DND-41 (cell line): ENCODE measurements at places on chromosomes 7 and 10.

GRCh38 chr10:69464801-69465401, 13.6 kb downstream of the TSPAN15 start:
- DNase-seq: no peak

- DNase-seq: peak; percentile 65
Observed at GRCh38 chr7:142303650-142304049, 45.8 kb upstream of the PRSS58 start.

- no peak for DNase-seq
Observed at GRCh38 chr7:749140-749551, 22.1 kb upstream of the PRKAR1B start.

DNA sequence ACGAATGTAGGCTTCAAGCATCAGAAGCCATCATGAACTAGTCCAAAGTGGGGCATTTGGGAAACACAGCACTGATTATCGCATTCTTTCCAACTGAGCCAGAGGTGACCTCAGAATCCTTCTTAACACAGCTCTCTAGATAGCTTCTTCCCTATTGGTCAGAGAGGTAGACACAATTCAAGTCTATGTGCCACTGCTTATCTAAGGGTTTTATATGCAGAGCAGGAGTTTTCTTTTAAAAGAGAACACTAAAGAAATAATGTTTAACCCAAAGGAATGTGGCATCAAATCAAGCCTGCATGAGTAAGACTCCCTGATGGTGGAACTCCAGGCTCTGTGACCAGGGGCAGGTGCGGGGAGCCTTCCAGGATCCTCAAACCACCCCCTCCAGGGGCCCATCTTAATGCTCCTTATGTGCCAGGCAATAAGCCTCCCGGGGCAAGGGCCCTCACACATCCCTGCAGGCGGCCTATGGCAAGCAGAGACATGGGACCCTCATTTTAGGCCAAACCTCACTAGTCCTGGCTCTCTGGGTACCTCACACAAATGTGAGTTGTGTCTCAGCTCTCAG, 13.8 kb downstream of the HSPA12A start:
- DNase-seq: no peak

DNA sequence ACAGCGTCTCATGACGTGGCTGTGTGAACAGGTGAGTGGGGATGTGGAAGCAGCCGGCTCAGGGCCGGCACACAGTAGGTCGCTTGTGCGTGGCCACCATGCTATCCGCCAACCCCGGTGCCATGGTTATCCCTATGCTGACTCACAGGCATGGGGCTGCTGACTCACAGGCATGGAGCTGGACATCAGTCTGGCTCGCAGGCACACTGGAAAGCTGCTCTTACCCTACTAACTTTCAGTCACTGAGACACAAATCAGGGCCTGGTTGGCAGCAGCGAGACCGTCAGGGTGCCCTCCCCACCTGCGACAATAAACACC, 341.9 kb downstream of the PTPRN2 start:
- no peak for DNase-seq

DNA sequence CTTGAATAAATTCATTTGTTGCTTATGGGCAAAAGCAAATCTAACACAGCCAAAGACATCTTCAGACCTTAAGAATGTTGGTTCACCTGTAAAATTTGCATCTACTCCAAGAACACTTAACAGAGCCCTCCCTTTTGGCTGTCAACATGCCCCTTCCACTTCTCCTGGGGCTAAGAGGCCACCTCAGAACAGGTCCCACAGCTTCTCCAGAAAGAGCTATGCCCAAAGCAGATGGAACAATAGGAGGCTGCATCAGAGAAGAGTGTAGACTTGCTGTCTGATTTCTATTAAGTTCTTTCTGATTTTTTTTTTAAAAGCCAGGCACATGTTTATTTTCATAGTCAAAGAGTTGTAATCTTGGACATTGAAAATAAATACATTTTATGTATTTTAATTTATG, 26.1 kb upstream of the TRIL start:
- no peak for DNase-seq

DNA sequence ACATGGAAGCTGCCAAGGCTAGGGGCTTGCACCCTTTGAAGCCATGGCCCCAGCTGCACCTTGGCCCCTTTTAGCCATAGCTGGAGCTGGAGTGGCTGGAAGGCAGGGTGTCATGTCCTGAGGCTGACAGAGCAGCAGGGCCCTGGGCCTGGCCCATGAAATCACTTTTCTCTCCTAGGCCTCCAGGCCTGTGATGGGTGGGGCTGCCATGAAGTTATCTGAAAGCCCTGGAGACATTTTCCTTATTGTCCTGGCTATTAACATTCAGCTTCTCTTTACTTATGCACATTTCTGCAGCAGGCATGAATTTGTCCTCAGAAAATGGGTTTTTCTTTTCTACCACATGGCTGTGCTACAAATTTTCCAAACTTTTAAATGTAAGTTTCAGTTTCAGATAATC, 106.9 kb upstream of the ELMO1 start:
- no peak for DNase-seq

DNA sequence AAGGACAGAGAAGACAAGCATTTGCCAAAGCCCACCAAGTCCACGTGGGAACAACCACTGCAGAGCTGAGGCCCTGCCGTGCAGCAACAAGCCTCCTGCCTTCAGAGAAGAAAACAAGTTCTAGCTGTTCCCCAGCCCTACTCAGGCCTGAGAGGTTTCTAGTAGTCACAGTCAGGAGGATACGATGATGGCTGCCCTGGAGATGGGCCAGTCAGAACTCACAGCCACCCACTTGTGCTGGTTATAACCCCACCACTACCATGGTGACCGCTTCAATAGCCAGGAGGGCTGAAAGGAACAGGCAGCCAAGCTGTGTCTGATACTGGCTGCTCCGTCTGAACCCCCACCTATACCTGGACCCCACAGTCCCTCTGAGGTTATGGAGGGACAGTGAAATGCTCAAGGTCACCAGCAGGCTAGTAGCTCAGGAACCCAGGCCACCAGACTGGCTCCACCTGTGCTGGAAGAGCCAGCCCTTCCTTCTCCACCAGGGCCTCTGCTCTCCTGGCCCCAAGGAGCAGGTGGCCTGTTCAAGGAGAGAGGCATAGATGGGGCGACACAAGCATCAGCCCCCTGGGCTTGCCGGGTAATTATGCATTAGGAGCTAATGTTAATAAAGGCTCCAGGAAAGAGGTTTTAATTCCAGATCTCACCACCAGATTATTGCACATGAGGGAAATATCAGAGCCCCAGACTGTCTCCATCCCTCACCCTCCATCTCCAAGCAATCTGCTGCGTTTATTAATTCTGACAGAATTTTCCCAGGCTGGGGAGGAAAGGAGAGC, 125.8 kb upstream of the PCBD1 start:
- DNase-seq: no peak

- no peak for DNase-seq
Observed at GRCh38 chr10:33506838-33507661, 172.6 kb upstream of the NRP1 start.

GRCh38 chr10:98433881-98434732, 12.6 kb downstream of the HPS1 start:
- DNase-seq: no peak

DNA sequence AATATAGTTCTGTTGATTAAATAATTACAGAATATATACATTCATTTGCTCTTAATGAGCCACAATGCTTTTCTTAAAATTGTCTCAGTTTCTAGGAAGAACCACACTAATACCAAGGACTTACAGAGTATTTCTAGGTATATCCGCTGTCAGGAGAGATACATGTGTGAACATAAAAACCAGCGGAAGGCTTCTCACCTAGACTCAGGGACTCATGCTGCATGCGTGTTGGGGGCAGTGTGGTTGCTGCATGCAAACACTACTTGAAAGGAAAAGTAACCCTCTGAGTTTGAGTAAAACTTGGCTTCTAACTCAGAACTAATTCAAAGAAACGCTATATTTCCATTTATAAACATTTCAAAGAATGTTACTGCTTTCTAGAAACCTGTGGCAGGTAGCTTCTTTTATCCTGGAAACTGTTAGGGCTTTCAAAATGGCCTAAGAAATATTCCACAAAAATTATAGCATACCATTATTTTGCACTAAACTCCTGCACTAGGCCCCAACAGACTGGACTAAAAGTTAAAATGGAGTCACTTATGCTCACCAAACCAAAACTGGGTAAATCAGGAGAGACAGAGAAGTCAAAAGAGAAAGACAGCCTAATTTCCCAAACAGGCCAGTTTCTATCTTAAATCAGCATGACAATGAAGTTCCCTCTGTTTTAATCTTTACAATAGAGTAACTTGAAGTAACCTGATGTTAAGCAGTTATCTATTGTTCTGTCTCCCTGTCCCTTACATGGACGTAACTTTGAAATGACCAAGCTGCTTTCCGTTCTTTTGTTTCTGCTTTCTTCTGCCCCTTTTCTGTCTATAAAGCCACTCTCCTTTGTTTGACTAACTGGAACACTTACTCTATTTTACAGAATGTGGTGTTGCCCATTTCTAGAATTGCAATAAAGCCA, 95.2 kb upstream of the FAM133B start:
- DNase-seq: peak; percentile 90

DNA sequence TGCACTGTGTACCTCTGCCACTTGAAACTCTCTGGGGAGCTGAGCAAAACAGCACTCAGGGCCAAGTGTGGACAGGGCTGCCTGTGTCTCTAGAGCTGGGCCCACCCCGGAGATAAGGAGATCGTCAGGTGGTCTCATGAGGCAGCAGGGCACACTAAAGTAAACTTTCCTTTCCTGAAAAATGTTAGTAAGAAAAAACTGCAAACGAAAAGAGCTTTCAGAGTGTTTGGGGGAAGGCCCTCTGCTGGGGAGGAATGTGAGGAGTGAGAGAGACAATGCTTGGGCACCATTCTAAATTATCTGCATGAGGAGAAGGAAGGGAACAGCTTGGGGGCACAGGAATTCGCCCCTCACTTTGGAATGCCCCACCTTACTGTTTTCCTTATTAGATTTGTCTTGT, 127.7 kb downstream of the ATXN7L1 start:
- no peak for DNase-seq

DNA sequence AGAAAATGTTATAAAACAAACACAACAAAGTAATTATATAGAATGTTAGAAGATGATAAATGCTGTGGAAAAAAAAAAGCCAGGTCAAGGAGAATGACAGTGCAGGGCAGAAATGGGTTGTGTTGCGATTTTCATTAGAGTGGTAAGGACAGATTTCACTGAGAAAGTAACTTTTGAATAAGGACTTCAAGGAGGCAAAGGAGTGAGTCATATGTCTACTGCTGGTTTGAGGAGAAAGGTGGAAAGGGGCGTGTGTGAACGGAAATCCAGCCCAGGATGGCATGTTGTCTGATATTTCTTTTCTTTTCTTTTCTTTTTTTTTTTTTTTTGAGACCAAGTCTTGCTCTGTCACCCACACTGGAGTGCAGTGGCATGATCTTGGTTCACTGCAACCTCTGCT, 12.3 kb upstream of the DLD start:
- DNase-seq: no peak

DNA sequence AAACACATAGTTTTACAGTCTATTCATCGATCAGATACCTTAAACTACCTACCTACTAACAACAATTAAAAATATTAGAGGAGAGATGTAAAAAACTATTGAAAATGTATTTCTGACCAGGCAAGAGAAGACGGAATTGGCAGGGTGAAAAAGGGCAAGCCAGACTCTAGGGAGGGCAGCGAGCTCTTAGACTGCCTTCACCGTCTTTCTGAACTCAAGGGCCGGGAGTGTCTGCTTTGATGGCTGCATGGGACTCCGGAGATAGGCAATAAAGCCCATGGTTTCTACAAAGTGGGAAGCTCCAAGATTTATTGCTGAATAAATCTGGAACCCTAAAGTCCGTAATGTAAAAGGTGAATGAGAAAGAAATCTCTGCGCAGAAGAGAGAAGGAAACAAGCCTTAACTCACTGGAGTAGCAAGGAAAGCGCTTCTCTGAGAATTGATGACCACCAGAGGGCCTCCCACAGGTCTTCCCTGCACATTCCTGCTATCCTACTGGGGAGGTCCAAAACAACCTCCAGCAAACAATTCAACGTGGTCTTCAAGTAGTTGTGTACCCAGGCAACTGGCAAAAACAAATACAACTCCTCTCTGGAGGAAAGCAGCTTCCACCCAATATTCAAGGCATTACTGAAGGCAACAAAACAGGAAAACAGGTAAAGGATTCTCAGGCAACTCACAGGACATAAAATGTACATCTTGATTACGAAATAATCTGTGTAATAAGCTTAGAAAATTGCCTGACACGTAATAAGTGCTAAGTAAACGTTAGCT, 181.3 kb downstream of the SDK1 start:
- DNase-seq: no peak

DNA sequence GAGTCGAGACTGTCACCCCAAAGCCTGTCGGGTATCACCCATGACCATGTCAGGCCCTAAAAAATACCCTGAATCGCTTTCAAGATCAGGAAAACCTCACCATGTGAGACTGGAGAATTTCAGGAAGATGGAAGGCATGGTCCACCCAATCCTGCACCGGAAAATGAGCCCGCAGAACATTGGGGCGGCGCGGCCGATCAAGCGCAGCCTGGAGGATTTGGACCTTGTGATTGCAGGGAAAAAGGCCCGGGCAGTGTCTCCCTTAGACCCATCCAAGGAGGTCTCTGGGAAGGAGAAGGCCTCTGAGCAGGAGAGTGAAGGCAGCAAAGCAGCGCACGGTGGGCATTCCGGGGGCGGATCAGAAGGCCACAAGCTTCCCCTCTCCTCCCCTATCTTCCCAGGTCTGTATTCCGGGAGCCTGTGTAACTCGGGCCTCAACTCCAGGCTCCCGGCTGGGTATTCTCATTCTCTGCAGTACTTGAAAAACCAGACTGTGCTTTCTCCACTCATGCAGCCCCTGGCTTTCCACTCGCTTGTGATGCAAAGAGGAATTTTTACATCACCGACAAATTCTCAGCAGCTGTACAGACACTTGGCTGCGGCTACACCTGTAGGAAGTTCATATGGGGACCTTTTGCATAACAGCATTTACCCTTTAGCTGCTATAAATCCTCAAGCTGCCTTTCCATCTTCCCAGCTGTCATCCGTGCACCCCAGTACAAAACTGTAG, 176.2 kb downstream of the RTKN2 start:
- DNase-seq: no peak

- DNase-seq: no peak
Observed at GRCh38 chr10:33306126-33306525, 28.3 kb downstream of the NRP1 start.

- no peak for DNase-seq
Observed at GRCh38 chr10:78255796-78256638, 222.4 kb downstream of the RPS24 start.

- DNase-seq: no peak
Observed at GRCh38 chr10:97571622-97572021, 957 bp upstream of the ANKRD2 start.

GRCh38 chr7:27967639-27968038, 213.0 kb downstream of the JAZF1 start:
- no peak for DNase-seq

GRCh38 chr10:77071001-77071511, 566.6 kb downstream of the KCNMA1 start:
- DNase-seq: no peak

- no peak for DNase-seq
Observed at GRCh38 chr10:87691506-87692070, 31.9 kb downstream of the PAPSS2 start.

DNA sequence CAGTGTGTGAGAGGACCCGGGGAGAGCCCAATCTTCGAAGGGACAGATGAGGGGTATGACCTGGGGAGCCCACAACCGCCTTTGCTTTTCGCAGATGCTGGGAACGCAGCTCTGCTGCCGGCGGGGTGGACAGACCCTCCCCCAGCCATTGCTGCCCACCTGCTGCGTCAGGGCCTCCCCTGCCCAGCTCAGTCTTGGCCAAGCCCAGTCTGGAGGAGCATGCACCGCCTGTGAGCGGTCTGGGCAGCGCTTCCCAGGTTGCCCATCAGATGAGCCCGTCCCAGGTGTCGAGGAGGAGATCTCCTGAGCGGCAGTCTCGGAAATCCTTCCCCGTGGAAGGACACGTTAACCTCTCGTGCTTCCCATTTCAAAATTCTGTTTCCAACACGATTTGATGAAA, 17.3 kb upstream of the AP5Z1 start:
- DNase-seq: no peak

GRCh38 chr10:28600056-28600455, 67.1 kb downstream of the WAC start:
- no peak for DNase-seq
